RKO (cell line): ENCODE measurements at places on chromosomes 4 and X.

DNA sequence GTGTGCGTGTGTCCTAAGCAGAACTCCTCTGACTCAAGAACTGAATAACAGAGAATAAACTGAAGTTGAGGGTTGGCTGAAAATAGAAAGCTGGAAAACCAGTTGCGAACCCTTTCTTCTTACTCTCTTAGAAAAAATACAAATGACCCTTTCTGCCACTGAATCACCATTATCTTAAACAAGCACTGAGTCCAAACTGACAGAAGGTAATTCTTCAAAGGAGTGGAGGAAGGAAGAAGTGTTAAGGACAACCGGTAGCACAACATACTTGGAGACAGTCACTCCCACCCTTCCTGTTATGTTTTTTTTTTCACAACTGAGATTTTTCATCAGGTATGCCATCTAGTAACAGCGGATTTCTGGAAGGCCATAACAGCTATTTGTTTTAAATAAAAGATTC, 38.1 kb downstream of the HELQ start:
- DNase-seq: no peak

DNA sequence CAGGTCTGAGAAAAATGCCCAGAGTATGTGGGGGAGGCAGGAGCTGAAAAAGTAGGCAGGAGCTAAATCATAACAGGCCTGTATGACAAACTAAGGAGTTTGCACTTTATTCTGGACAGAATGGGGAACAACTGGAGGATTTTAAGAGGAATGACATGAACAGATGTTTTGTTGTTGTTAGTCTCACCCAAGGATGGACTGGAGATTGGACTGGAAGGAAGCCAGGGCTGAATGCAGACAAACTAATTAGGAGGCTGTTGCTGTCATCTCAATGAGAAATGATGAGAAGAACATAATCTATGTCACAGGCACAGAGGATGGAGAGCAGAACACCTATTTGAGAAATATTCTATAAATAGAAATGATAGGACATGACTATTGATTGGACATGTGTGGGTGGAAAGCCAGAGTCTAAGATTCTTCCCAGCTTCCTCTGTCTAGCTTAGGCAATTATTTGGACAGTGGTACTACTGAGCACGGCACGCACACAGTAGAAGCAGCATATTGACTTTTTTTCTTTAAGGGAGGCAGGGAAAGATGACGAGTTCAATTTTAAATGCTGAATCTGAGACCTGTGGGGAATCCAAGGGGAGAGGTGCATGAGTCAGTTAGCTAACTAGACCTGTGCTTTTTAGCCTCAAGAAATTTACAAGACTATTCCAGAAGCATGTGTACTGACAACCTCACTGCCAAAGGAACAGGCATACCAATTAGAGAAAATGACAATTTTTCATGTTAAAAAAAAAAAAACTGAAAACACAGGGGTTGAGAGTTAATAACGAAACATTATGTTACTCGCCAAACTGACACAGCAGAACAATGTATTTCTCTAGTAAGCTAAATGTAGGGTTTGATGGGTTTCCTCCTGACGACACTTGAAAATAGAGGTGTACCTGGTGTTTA, 963 bp upstream of the USO1 start:
- DNase-seq: peak; percentile 56

DNA sequence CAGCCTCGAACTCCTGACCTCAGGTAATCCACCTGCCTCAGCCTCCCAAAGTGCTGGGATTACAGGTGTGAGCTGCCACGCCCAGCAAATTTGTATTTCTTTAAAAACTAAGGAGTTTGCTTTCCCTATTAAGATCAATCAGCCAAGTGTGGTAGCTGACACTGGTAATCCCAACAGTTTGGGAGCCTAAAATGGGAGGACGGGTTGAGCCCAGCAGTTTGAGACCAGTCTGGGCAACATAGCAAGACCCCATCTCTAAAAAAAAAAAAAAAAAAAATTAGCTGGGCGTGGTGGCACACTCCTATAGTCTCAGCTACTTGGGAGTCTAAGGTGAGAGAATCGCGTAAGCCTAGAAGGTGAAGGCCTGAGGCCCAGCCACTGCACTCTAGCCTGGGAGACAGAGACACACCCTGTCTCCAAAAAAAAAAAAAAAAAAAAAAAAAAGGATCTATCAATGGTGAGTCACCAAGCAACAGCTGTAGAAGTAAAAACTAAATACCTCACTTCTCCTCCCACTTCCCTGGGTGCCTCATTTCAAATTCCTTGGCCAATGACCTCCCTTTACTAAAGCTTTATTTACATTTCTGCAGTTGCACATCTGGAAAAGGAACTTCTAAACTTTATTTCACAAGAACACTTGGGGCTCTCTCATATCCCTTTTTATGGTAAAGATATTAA, 54.5 kb downstream of the LDB2 start:
- peak; percentile 30 for DNase-seq

DNA sequence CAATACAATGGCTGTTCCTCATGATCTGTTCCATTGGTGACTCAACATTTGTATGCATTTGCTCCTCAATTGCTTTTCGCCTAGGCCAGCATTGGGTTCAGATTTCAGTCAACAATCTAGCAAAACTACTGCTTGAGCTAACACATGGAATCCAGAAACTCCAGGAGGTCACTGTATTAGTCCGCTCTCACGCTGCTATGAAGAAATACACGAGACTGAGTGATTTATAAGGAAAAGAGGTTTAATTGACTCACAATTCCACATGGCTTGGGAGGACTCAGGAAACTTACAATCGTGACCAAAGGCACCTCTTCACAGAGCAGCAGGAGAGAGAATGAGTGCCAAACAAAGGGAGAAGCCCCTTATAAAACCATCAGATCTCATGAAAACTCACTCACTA, 67.1 kb downstream of the RXFP1 start:
- no peak for DNase-seq

- DNase-seq: no peak
Measured at GRCh38 chr4:62194342-62194741, 994.2 kb downstream of the ADGRL3 start.

DNA sequence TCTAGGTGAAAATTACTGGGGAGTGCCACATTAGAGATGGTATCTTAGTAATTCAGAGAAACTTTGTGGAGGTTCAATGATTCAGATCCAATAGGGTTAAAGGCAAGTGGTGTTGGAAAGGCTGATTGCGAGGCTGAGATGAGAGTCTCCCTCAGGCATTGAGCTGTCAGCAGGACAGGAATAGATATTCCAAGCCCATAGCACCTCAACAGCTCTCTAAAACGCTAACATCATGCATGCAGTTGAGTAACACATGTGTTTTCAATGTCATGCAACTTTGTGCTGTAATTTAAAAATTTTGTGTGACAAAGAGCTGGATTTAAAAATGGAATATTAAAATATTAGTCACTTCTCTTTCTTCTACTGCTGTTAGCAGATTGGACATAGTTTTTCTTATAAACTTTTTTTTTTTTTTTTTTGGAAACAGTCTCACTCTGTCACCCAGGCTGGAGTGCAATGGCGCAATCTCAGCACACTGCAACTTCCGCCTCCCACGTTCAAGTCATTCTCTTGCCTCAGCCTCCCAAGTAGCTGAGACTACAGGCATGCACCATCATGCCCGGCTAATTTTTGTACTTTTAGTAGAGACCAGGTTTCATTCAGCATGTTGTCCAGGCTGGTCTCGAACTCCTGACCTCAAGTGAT, 173.5 kb upstream of the C1QTNF7 start:
- DNase-seq: no peak

GRCh38 chr4:80897537-80898303, 132.8 kb upstream of the BMP3 start:
- no peak for DNase-seq

DNA sequence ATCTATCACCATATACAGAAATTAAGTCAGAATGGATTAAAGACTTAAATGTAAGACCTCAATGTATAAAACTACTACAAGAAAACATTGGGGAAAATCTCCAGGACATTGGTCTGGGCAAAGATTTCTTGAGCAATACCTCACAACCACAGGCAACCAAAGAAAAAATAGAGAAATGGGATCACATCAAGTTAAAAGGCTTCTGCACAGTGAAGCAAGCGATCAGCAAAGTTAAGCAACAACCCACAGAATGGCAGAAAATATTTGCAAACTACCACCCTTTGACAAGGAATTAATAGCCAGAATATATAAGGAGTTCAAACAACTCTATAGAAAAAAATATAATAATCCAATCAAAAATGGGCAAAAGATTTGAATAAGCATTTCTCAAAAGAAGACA, 236.9 kb upstream of the EMCN start:
- DNase-seq: no peak

DNA sequence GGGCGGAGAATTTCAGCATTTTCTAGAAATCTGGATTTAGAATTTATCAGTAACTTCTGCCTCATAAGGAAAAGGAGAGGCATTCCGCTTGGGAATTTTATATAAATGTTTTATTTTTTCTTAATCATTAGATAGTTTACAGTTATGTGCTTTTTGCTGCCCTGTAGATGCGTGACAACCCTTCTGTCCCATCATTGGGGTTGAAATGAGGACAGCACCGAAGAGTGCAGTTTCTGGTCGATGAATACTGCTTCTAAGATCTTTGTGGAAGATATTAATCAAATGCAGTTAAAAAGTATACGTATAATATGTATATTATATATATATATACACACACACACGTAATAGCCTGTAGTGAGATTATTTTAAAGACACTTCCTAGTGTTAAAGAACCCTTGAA, 1.5 kb downstream of the RBPJ start:
- DNase-seq: peak; percentile 55

GRCh38 chr4:53707491-53707890, 116.2 kb upstream of the LNX1 start:
- DNase-seq: no peak

- DNase-seq: no peak
Measured at GRCh38 chr4:36304138-36304681, 22.8 kb downstream of the DTHD1 start.

DNA sequence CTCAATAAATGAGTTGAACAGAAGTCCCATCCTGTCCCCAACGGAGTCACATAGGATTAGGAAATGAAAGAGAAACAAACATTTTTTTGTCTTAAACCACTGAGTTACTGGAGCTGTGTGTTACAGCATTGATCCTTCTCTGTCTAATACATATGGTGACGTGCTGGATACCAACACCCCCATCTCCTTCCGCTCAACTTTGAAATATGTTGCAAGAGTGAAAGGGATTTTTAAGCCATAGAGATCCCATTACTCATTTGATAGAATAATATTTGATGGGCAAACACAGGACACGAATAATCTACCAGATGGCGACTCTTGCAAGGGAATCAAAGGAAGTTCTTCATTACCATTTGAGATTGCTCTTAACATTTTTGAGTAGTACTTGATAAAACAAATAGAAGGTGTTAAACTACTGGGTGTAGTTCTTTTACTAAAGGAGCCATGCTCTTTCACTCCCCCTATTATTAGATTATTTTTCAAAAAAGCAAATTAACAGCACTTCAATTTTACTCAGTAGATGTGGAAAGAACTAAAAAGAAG, 140.5 kb downstream of the PACRGL start:
- no peak for DNase-seq

DNA sequence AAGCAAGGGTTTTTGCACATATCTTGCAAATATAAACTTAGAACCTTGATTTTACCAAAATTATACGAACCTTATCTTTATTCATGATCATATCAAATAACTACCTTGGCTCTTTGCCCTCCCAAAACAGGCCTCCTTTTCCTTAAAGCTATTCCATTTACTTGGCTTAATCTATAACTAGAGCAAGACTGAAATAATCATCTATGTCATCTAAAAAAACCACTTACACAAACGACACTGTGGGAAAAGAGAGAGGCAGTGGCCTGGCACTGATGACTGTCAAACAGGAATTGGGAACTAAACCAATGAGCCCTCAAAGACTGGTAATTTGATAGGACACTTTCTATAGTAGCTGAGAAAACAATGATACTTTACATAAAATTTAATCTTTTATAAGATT, 11.7 kb upstream of the PTPN13 start:
- DNase-seq: no peak

GRCh38 chr4:80252427-80252826, 14.0 kb upstream of the FGF5 start:
- DNase-seq: no peak

- DNase-seq: no peak
Measured at GRCh38 chrX:108582151-108582550, 142.5 kb downstream of the COL4A5 start.

DNA sequence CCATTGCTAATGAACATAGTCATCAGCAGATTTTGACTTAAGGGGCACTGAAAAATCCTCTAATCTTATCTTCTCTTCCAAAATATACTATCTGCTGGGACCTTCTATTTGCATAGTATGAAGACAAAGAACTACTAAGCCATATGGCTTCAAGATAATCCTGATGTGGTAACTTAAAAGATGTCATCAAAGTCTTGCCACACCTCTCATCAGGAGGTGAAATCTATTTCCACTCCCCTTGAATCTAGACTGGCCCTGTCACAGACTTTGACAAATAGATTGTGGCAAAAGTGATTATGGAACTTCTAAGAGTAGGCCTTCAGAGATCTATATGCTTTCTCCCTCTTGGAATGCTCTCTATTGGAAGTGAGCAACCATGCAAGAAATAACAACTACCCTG, 27.3 kb upstream of the TET2 start:
- no peak for DNase-seq

GRCh38 chrX:129529685-129530281, 6.5 kb upstream of the SMARCA1 start:
- no peak for DNase-seq

GRCh38 chr4:124163401-124163800, 549.1 kb downstream of the ANKRD50 start:
- no peak for DNase-seq

- no peak for DNase-seq
Measured at GRCh38 chrX:69066966-69067525, 98.2 kb downstream of the PJA1 start.

DNA sequence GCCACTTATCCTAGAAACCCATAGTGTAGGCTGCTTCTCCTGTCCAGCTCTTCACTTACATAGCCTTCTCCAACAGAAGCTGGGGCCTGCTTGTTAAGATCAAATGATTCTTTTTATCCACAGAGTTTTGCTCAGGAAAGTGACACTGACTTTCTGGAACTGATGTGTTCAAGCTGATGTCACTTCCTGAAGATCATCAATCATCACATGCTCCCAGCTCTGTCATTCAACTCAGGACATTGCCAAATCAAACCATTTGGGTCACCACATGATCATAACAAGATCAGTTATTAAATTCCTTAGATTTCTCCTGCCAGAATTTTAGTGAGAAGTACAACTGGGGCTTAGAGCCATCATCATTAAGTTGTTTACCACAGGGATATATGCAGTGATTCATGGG, 39.4 kb downstream of the GLRA3 start:
- peak; percentile 5 for DNase-seq

DNA sequence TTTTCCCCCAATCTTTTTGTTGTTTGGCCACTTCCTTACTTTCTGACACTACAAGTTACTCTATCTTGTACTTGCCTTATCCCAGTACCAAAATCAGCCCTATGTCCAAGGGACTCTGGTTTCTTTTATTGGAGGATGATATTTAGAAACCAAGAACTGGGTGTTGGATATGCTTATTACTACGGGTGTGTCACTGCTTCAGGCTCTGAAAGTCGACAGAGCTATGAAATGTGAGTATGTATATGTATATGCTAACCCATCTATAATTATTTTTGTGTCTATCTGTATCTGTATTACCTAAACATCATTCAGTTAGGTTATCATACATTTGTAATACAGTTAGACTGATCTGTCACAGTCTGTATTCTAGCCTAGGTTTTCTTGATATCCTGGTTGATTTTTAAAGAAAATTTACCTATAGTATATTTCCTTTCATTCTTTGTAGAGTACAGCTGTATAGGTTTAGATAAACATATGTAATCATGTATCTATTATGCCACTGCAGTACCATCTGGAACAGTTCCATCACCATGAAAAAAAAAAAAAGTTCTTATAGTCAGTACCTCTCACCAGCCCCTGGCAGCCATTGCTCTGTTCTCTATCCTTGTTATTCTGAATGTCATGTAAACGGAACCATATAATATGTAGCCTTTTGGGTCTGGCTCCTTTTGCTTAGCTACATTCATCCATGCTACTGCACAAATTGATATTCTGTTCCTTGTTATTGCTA, 18.1 kb downstream of the SEC24B start:
- no peak for DNase-seq
